ENCODE measurements at places on chromosomes 12 and 14.
A peak's percentile ranks its signal among the peaks of the same experiment; 100 is the strongest.

DNA sequence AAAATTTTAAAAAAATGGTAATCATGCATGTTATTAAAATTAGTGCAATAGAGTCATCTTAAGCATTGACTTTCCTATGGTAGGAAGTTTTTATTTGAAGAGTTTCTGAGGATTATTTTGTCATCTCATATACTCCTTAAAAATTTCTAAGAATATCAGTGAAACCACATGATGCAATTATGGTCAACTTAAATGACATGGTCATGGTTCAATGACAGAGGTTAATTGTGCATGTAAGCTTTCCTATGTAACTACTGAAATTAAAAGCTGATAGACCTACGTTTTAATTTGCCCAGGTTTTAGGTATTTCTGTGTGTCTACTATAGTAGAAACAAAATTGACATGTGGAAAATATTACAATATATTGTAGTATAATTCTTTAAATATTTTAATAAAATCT is 21.0 kb upstream of the LMO3 start:
- no peak for DNase-seq

DNA sequence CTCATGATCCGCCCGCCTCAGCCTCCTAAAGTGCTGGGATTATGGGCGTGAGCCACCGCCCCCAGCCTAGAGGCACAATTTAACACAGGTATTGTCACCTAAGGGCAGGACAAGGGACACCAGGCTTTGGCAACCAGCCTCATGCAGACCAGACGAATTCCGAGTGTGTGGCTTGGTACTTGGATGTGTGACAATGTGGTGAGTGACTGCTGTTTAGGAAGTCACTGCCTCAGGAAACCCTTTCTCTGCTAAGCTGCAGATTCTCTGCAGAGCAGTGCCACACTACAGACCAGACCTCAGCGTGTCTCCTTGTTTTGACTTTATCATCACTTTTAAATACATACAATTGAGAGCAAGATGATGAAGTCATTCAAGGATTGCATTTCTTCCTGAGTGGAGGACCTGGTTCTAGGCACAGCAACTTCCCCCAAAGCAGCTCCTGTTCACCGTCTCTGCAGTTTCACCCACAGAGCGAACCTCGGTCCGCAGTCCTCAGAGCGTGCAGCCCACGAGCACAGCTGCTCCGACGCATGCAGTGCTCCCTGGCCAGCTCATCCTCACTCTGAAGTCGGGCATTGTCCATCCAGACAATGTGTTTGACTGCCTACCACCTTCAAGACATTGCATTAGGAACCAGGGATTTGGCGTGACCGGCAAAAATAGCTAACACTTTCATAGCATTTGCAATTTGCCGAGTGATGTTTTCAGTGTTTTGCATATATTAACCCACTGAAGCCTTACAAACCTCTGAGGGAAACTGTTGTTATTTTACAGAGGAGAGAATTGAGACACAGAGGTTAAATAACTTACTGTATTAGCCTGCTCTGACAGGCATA is 235.2 kb downstream of the CHST11 start:
- no peak for DNase-seq

DNA sequence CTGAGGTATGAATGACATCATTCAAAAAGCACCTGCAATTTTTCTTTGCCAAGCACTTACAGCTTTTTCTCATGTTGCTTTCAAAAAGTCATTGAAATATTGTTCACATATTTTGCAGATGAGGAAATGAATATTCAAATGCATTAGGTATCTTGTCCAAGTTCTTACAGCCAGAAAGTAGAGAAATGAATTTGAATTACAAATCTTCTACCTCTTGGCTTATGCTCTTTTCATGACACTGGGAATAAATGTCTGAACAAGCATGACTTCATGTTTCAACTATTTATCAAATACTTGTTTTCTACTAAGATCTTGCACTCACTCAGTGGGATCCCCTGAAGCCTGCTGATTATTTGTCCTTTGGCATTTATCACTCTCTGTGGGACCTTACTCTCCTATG is 267.2 kb upstream of the BTG1 start:
- no peak for DNase-seq

DNA sequence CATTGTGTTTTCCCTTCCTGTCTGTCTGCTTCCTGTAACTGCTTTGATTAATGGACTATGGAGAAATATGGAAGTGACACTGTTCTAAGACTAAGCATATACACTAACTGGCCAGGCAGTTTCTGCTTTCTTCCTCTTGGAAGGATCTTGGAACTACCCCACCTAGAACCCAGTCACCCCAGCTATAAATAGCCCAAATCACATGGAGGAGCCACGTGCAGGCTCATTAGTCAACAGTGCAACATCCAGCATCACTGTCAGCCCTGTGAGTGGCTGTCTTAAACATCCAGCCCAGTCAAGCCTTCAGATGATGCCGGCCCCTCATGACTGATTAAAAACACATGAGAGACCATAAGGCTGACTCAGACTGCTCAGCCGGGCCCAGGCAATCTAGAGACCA is 39.2 kb downstream of the BCAT1 start:
- peak; percentile 72 for DNase-seq

DNA sequence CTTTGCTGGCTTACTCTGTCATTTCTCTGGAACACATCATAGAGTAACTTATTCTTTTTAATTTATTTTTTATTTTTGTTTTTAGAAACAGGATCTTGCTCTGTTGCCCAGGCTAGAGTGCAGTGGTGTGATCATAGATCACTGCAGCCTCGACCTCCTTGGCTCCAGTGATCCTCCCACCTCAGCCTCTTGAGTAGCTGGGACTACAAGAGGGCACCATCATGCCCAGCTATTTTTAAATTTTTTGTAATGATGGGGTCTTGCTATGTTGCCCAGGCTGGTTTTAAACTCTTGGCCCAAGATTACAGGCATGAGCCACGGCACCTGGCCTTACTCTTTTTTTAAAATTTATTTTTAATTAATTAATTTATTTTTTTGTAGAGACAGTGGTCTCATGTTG is 32.2 kb upstream of the RD3L start:
- no peak for DNase-seq

- DNase-seq, result no peak
Observed at GRCh38 chr14:100056964-100057795, 8.0 kb upstream of the EVL start.
